H9 (cell line): ENCODE measurements at places on chromosomes 5 and 9. TPM values are rescaled to one million over a fixed set of nuclear protein-coding genes. Genes with fewer than 3 reads are reported as not detected.

DNA sequence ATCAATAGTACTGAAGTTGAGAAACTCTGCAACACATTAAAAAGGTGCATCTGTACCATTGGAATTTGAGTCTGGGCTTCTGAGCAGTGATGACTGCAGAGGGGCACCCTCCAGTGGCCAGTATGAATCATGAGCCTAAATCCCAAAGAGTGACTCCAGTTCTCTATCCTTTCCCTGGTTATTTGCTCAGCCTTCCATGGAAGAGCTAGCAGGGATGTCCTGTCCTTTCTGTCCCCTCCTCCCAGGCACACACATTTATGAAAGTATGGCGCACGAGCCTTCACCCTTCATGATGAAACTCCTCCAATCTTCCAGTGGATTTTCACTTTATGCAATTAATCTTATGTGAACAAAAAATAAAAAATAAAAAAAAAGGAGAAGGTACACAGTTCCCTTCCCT, 81.0 kb downstream of the ESM1 start:
- DNase-seq: peak; percentile 36

GRCh38 chr9:100428871-100429654, 2.1 kb downstream of the MSANTD3 start:
- no peak for DNase-seq

- DNase-seq: no peak
Observed at GRCh38 chr5:106757672-106758071, 913.1 kb downstream of the EFNA5 start.

DNA sequence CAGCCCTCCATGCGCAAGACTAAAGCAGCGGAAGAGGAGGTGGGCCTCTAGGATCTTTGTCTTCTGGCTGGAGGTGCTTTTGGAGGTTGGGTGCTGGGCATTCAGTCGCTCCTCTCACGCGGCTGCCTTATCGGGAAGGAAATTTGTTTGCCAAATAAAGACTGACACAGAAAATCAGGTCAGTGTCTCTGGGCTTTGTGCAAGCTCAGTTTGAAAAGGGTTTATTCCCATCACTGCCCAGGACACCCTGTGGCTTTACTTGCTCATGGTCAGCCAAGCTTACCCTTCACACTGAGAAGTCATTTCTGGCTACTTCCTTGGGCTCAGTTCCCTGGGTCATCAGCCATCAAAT, 10.5 kb downstream of the SLC2A8 start:
- DNase-seq: no peak

- DNase-seq: no peak
Observed at GRCh38 chr5:145683431-145683830, 151.7 kb downstream of the PRELID2 start.

The DMRTA1 gene
- total RNA-seq: 2.5 and 2.8 TPM in 2 replicates

The SLC6A19 gene
- total RNA-seq: not detected in 2 replicates

The SH3GLB2 gene
- total RNA-seq: 69.0 and 69.5 TPM in 2 replicates

The KCNN2 gene
- total RNA-seq: 21.0 and 21.7 TPM in 2 replicates
